A673 (cell line): ENCODE measurements at places on chromosomes 11 and 22. TPM values are rescaled to one million over a fixed set of nuclear protein-coding genes. Genes with fewer than 3 reads are reported as not detected.

DNA sequence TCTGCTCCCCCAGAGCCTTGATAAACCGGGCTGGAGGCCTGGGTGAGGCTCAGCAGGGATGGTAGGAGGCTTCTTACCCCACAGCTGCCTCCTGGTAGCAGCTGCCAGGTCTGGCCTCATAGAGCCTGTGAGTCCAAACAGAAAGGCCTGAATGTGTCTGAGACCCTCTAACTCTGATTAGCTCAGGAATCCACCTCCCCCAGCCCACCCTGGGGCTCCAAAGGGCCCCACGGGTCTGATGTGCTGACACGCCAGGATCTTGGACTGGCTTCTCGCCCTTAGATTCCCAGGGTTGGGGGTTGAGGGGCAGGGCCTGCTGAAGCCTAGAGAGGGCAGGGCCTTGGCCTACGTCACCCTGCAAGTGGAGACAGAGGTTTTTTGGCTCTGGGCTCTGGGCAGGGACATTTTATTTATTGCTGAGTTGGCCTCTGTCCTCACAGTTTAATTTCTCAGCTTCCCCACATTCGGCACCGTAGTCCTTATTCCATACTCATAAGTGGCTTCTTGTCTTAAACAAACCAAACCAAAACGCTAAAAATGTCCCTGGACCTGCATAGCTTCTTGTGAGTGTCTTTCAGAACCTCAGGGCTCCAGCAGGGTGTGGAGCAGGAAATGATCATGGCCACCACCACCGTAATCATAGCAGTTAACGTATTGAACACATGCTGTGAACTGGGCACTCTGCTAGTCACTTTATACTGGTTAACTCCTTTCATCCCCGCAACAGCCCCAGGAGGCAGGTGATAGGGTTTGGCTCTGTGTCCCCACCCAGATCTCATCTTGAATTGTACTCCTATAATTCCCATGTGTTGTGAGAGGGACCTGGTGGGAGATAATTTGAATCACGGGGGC lies 25.1 kb downstream of the KIAA1671 start:
- DNase-seq, result peak; percentile 28

- DNase-seq, result no peak
These were observed 8.9 kb downstream of the PLCB3 start for GRCh38 chr11:64260147-64260708.

DNA sequence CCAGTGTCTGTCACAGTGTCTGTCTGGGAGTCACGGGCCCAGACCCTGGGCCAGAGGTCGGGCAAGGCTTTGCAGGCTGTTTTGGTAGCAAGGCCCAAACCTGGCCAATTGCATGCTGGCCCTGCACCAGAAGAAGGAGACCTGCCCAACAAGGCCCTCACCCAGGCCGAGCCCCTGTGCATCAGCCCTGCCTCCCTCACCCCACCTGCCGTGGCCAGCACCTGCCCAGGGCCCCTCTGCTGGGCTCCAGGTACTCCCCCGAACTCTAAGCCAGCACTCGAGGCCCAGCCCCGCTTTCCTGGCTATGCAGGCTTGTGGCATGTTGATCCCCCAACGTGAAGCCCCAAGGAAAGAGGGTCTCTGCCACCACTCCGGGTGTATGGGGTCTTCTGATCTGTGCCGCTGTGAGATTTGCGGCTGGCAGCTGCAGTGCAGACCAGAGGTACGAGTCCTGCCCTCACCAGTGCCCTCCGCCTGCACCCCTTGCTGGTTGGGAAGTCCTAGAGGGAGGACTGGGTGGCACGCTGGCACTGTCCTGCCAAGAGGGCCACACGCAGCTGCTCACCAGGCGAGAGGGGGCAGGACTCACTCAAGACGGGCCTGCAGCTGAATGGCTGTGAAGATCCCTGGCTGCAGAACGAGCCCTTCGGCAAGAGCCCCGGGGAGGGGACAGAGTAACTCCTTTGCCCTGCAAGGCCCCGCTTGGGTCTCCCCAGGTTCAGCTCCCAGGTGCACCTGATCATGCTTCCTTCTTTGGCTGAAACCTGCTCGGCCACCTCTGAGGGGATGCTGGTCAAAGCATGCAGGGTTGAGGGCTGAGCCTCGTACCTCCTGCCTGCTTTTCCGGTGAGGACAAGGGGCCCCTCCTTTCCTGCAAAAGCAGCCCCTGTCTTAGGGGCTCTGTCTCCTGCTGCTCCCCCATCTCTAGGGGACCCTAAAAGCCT lies 6.7 kb upstream of the SEPTIN5 start:
- DNase-seq, result no peak

GRCh38 chr11:83041126-83041525 lies 30.6 kb downstream of the RAB30 start:
- DNase-seq, result no peak

DNA sequence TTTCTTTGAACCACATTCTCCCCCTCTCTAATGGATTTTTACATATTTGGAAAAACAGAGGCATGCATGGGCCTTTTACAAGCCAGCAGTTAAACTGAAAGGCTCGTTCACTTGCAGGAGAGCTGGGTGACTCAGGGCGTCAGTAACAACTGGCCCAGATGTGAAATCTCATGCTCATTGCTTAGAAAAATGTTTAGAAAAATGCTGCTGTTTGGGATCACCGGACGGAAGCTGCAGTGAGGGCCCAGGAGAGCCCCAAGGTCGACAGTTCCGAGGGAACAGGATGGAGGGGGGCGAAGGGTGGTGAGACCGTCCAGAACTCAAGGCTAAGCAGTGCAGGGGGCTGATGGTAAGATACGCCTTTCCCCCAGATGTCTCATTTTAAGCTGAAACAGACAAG lies 41.7 kb upstream of the SMTN start:
- no peak for DNase-seq

MMP8 gene
- 0.21 and 0.33 TPM in 2 replicates for total RNA-seq

F2 gene
- total RNA-seq, result not detected in 2 replicates

B3GAT1 gene
- total RNA-seq, result 3.7 and 5.5 TPM in 2 replicates

LRRC75B gene
- total RNA-seq, result 0.86 and 2.2 TPM in 2 replicates
